ENCODE measurements at places on chromosomes 5 and 9. TPM values are rescaled to one million over a fixed set of nuclear protein-coding genes. Genes with fewer than 3 reads are reported as not detected.

SPRY4 gene
- polyA plus RNA-seq = 41.7 TPM

SPATA9 gene
- polyA plus RNA-seq = 1.1 TPM

IL3 gene
- not detected for polyA plus RNA-seq

IL13 gene
- 0.07 TPM for polyA plus RNA-seq

ABCA2 gene
- polyA plus RNA-seq = 25.3 TPM

PDCD1LG2 gene
- 0.60 TPM for polyA plus RNA-seq

LPAR1 gene
- polyA plus RNA-seq = 22.4 TPM

COL5A1 gene
- polyA plus RNA-seq = 79.9 TPM

RAD23B gene
- 92.7 TPM for polyA plus RNA-seq

CNTNAP3B gene
- polyA plus RNA-seq = 11.7 TPM

TNFSF8 gene
- 0.25 TPM for polyA plus RNA-seq

KIF4B gene
- 0.01 TPM for polyA plus RNA-seq

TLX3 gene
- not detected for polyA plus RNA-seq

All from large intestine (tissue), 12 donors.